ENCODE measurements at places on chromosomes 7 and 10.
A peak's percentile ranks its signal among the peaks of the same experiment; 100 is the strongest.

- no peak for DNase-seq
Measured at GRCh38 chr7:51318886-51319579, 2.4 kb upstream of the COBL start.

DNA sequence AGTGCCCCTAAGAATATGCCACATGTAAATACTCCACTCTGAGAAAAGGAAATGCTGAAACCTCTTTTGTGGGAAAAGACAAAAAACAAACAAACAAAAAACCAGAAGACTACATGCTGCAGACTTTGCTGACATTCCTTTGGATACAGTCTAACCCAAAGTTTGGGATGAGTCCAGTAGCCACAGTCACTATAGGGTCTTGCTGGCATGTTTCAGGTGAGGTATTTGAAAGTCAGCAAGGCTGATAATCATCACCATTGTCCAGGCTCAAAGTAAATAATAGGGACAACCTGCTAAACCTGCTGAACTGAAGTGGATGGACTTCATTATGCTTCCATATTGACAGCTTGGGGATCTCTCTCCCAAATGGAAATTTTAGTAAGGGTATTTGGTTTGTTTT lies 1087.0 kb upstream of the LRRTM3 start:
- no peak for DNase-seq

DNA sequence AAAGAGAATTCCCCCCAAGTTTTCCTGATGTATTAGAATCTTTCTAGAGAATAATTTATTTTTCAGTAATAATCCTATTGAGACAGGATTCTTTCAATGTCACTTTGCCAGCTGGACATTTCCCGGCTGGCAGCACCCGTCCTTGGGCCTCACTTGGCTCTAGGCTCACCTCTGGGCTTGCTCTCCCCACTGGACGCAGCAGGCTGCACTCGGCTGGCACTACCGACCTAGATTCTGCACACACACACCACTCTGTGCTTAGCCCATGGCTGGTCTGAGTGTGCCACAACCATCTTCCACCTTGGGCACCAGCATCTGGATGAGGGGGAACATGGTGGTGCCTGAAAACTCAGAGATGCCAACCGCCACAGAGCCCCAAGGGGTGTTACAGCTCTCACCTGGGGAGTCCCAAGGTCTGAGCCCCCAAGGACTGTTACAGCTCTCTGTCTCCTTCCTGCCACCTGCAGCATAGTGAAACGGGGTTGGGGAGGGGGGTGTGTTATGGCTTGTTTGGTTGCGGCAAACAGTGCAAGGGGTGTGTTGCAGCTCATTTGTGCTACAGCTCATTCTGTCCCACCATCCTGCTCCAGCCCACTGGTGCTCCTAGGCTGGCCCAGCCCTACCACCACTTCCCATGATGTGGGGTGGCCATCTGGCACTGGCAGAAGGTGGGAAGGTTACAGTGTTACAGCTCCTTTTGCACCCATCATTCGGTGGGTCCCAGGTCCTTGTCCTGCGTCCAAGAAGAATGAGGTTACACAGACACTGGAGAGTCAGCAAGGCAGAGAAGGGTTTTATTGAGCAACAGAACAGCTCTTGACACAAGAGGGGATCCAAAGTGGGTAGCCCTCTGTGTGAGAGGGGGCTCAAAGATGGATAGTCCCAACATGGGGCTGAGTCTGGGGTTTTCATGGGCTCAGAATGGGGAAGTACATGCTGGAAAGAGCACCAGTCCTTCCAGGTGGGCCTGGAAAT lies 2.1 kb downstream of the GALNTL5 start:
- no peak for DNase-seq

DNA sequence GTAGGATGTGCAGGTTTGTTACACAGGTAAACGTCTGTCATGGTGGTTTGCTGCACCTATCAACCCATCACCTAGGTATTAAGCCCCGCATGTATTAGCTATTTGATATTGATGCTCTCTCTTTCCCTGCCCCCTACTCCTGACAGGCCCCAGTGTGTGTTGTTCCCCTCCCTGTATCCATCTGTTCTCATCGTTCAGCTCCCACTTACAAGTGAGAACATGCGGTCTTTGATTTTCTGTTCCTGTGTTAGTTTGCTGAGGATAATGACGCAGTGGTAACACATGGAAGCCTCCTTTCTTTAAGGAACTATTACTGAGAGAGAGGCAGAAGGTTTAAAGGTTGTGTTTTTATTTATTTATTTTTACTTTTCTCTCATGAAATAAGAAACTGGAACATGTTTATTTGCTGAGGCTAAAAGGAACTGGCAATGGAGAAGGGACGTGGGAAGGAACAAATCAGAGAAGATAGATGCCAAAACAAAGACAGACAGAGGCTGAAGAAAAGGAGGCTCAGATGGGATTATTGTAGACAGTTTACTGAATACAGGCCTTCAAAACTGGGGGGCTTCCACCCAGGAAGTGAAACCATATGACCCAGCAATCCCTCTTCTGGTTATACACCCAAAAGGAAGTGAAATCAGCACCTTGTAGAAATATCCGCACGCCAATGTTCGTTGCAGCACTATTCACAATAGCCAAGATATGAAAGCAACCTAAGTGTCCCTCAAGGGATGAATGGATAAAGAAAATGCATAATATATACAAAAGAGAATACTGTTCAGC lies 556.3 kb downstream of the GRM8 start:
- no peak for DNase-seq

DNA sequence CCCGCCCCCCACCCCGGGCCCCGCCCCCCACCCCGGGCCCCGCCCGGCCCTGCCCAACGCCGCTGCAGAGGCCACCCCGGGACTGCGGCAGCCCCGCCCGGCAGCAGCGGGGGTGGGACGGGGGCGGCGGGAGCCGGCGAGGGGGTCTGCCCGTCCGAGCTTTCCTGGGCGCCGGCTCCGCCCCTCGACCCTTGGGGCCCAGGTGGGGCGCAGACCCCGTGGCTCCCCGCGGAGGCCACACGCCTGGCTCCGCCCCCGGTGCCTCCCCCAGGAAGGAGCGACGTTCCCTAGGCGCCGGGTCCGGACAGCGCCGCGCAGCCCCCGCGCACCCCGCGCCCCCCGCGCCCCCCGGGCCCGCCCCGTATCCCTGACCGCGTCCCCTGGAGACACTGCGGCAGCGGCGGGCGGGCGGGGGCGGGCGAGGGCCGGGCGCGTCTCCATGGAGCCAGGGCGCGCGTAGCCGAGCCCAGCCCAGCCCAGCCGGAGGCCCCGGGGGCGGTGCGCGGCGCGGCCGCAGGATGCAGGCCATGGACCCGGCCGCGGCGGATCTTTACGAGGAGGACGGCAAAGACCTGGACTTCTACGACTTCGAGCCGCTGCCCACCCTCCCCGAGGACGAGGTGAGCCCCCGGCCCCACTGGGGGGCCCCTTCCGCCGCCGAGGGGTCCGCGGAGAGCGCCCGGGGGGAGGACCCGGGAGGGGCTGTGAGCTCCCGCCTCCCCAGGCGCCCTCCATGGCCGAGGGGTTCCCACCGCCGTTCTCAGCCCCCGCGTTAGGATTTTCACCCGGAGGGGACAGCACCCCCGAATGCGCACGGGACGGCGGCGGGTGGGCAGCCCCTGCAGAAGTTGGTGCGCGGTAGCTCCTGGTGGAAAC lies at the start of gene KNDC1:
TSS of gene KNDC1 (plus strand) at position 270 of the 876 bp plus-strand sequence. CDS start at position 519, 249 bp downstream.
- DNase-seq, result no peak

- no peak for DNase-seq
Measured at GRCh38 chr7:19181634-19182033, 36.4 kb upstream of the FERD3L start.

- DNase-seq, result no peak
Measured at GRCh38 chr10:127921075-127921752, 14.3 kb downstream of the PTPRE start.

DNA sequence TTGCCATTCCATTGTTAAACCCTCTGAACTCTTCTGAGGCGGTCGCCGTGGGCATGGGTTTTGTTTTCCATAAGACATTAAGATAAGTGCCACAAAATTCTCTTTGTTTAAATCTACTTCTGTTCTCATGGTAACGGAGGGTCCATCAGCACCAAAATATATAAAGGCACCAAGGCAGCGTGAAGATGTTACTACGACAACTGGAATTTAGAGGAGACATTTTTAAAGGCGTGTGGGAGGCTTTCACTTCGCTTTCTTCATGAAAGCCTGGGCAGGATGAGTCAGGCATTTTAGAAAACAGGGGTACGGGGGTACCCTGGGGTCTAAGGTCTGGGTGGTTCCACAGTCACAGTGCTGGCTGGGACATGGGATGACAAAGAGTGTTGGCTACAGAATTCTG lies 34.0 kb downstream of the SMKR1 start:
- no peak for DNase-seq

GRCh38 chr10:124743191-124744101 lies 732 bp downstream of the FAM53B start:
- DNase-seq, result peak; percentile 22

- no peak for DNase-seq
Measured at GRCh38 chr10:96863922-96864543, 31.9 kb downstream of the LCOR start.

GRCh38 chr7:158588878-158589442 lies 1.3 kb upstream of the PTPRN2 start:
- no peak for DNase-seq

DNA sequence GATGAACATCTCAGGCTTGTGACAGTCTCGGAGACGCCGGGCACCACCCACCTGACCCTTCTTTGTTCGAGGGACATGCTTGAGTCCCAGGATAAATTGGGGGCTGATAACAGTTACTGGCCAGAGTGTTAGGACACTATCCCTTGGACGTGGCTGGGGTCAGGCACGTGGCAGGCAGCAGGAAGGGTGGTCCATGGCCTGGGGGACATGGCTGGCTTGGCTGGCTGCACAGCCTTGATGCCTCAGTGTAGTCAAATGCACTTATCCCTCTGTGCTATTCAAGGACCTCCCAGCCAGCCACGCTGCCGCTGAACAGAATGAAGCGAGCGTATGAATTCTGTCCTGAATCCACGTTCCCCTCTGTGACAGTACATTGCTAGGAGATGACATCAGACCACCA lies 662.0 kb upstream of the FOXK1 start:
- no peak for DNase-seq

DNA sequence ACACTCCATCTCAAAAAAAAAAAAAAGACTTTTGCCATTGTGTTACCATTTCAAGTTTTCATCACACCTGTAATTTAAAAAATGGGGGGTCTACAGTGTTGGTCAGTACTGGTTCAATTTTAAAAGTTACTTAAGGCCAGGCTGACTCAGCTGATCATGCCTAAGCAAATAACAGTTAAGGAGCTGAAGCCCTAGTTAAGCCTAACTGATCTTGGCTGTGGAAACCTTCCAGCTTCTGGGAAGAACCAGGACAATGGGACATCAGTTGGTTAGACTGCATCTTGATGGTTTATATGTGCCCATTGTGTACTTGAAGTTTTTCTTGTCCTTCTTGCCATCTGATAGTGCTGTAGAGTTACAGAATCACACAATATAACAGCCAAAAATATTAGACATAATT lies 26.7 kb downstream of the VCL start:
- no peak for DNase-seq

GRCh38 chr7:28068811-28069216 lies 111.8 kb downstream of the JAZF1 start:
- DNase-seq, result no peak

DNA sequence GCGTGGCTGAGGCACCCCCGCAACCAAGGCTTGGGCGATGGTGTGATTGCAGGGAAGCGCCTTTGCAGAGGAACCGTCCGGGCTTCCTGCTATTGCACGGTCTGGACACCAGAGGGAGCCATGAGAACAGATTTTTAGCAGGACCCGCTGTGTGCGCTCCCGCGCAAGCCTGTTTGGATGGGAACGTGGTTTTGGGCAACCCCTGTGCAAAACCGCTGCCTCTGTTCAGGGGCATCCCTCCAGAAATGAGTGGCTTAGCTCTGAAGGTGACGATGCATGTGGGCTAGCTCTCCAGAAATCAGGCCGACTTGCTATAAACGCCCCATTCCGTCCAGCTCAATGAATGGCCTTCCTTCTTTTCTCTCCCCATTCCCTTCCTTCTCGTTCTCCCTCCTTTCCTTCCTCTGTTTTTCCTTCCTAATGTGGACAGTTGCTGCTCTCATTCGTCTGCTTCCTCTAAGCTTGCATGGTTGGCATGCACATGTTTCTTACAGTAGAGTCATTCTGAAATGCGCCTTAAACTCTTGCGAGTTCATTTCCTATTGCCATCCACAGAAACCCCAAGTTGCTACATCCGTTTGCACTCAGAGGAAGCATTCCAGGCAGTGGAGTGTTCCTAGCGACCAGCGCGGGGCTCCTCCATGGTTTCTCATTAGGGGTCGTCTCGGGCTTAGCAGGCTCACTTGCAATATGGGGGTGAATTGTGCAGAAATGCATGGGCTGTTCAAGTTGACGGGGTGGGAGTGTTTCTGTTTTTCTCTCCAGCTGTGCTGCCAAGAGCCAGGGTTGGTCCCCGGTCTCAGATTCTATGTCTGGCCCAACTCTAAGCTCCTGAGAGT lies 302.5 kb upstream of the GALNT17 start:
- peak; percentile 9 for DNase-seq

- no peak for DNase-seq
Measured at GRCh38 chr7:100684534-100685042, 9.5 kb downstream of the GIGYF1 start.

DNA sequence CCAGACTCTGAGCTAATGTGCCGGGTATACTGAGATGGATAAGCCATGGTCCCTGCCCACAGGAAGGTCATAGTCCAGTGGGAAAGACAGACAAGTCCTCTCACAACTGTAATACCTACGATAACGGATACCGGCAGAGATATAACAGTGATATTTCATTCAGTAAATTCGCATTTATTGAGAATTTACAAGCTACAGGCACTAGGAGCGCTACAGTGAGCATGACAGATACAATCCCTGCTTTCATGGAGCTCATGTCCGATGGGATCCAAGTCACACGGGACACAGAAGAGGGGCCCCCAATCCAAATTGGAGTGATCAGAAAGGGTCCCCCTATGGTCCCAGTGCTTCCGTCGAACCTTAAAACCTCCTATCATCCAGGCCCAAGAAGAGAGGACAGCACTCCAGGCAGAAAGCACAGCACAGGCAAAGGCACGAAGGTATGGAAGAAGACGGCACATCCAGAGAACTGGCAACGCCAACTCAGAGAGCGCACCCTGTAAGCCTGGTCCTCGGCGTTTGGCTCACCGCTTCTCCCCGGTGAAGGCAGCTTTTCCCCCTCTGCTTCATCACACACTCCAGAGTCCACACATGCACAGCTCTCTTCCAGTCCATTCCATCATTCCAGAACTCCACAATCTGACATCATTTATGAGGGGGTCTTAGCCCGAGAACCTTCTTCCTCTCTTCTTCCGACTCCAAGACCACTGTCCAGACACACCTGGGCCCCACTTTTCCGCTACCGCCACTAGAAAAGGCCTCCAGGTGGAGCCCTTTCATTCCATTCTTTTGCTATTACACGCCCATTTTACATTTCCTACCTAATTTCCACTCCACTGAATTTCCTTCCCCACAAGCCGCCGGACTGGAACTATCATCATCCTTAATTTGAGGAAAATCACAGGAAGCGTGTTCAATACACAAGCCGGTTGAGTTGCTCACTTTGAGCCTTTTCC lies 47.8 kb upstream of the NKX2-3 start:
- DNase-seq, result no peak

DNA sequence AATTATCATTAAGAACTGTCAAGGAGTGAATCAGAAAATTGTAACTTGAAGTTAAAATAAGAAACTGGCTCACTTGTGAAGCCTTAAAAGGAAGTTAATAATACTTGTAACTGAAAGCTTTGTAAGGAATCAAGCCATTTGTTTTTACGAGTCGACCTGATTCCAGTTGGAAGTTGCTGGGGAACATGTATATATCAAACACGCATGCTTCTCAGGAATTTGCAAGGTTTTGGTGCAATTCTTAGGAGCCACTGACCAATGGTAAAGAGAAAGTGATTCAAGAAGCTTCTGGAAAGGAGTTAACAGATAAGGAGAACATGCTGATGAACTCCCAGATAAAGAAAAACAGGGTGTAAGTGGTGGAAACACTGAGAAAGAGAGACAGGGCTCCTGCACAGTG lies 56.4 kb downstream of the ETV1 start:
- DNase-seq, result no peak

Data from hematopoietic multipotent progenitor cell treated with erythropoietin and hydrocortisone succinate and interleukin-3 and kit ligand, for 17 days (in vitro differentiated cells).